A172 (cell line): ENCODE measurements at places on chromosomes 11 and 22. TPM values are rescaled to one million over a fixed set of nuclear protein-coding genes. Genes with fewer than 3 reads are reported as not detected.

RAB38 gene
- not detected in 2 replicates for total RNA-seq

DMC1 gene
- 0.10 and 0.28 TPM in 2 replicates for total RNA-seq

TPH1 gene
- total RNA-seq = not detected in 2 replicates

SSTR3 gene
- not detected in 2 replicates for total RNA-seq

SYNGR1 gene
- total RNA-seq = 2.4 and 2.9 TPM in 2 replicates

OR4A16 gene
- total RNA-seq = not detected in 2 replicates

AQP11 gene
- total RNA-seq = 5.8 and 8.4 TPM in 2 replicates

MRGPRX3 gene
- total RNA-seq = not detected in 2 replicates

FREY1 gene
- total RNA-seq = 0.24 and 0.26 TPM in 2 replicates

TMPRSS4 gene
- total RNA-seq = not detected in 2 replicates

ASRGL1 gene
- 19.9 and 26.5 TPM in 2 replicates for total RNA-seq

F2 gene
- total RNA-seq = not detected in 2 replicates

OR52N4 gene
- total RNA-seq = not detected in 2 replicates

TEX54 gene
- total RNA-seq = not detected in 2 replicates

DDI1 gene
- total RNA-seq = not detected in 2 replicates

HEPN1 gene
- not detected in 2 replicates for total RNA-seq

TRIM48 gene
- total RNA-seq = not detected in 2 replicates

TIGD3 gene
- total RNA-seq = 2.0 and 3.5 TPM in 2 replicates

ZBTB16 gene
- total RNA-seq = not detected in 2 replicates

APOA1 gene
- not detected in 2 replicates for total RNA-seq

APOBEC3A gene
- total RNA-seq = not detected in 2 replicates

C22orf15 gene
- total RNA-seq = 0.26 and 0.40 TPM in 2 replicates

APOL5 gene
- not detected in 2 replicates for total RNA-seq

TRIM49 gene
- total RNA-seq = not detected in 2 replicates

RBMXL2 gene
- total RNA-seq = not detected in 2 replicates

SYCE3 gene
- total RNA-seq = 2.5 TPM in 1 of 2 replicates, not detected in the other

ARHGAP42 gene
- 15.8 and 17.1 TPM in 2 replicates for total RNA-seq

P2RX6 gene
- 2.8 and 3.5 TPM in 2 replicates for total RNA-seq

DCDC1 gene
- 0.05 TPM in 1 of 2 replicates, not detected in the other for total RNA-seq

MYO7A gene
- total RNA-seq = 0.05 TPM in 1 of 2 replicates, not detected in the other

ACRV1 gene
- not detected in 2 replicates for total RNA-seq

SLC6A5 gene
- not detected in 2 replicates for total RNA-seq

CWF19L2 gene
- 5.5 and 8.0 TPM in 2 replicates for total RNA-seq

OR56A1 gene
- total RNA-seq = not detected in 2 replicates

HBG2 gene
- 1.1 and 1.6 TPM in 2 replicates for total RNA-seq

GSTT2 gene
- total RNA-seq = not detected in 2 replicates

CCDC89 gene
- total RNA-seq = 11.5 and 13.6 TPM in 2 replicates

DCUN1D5 gene
- total RNA-seq = 75.1 and 97.4 TPM in 2 replicates

SEPTIN5 gene
- 18.7 and 40.3 TPM in 2 replicates for total RNA-seq

OR8G1 gene
- not detected in 2 replicates for total RNA-seq

RIBC2 gene
- total RNA-seq = not detected in 2 replicates

PHRF1 gene
- total RNA-seq = 12.8 and 14.9 TPM in 2 replicates

STT3A gene
- total RNA-seq = 138 and 139 TPM in 2 replicates

OR5B3 gene
- total RNA-seq = not detected in 2 replicates

NF2 gene
- total RNA-seq = 3.7 and 5.3 TPM in 2 replicates

SIDT2 gene
- 3.1 and 3.6 TPM in 2 replicates for total RNA-seq

CARNS1 gene
- total RNA-seq = 0.05 TPM in 1 of 2 replicates, not detected in the other

NCF4 gene
- total RNA-seq = not detected in 2 replicates

CASTOR1 gene
- total RNA-seq = 12.8 and 20.8 TPM in 2 replicates

CDKN1C gene
- total RNA-seq = 32.5 and 40.5 TPM in 2 replicates

PKDREJ gene
- under 0.01 TPM in 1 of 2 replicates, not detected in the other for total RNA-seq

CCDC116 gene
- 0.12 TPM in 1 of 2 replicates, not detected in the other for total RNA-seq

NUDT8 gene
- total RNA-seq = 5.3 and 11.9 TPM in 2 replicates

KDM4D gene
- total RNA-seq = 0.26 and 1.3 TPM in 2 replicates

TSPAN18 gene
- not detected in 2 replicates for total RNA-seq
